A549 treated with dexamethasone at 1 μM for 4 hours (cell line): ENCODE measurements at places on chromosomes 1 and 21. TPM values are rescaled to one million over a fixed set of nuclear protein-coding genes. Genes with fewer than 3 reads are reported as not detected.

Gene UMODL1
- total RNA-seq, result not detected in 5 replicates

Gene PLXNA2
- total RNA-seq, result 2.6 to 5.0 TPM (median 4.6 TPM) in 5 replicates

Gene GPATCH4
- total RNA-seq, result 63.7 to 88.0 TPM (median 65.8 TPM) in 5 replicates

Gene SPATA21
- total RNA-seq, result 0.04 to 0.12 TPM (median 0.04 TPM) in 3 of 5 replicates, not detected in the others

Gene BCAN
- total RNA-seq, result 0.11 to 0.14 TPM in 2 of 5 replicates, not detected in the others

Gene KRTAP11-1
- 0.09 TPM in 1 of 5 replicates, not detected in the others for total RNA-seq

Gene GBP5
- total RNA-seq, result 0.01 to 0.08 TPM in 2 of 5 replicates, not detected in the others

Gene PRAMEF12
- not detected in 5 replicates for total RNA-seq

Gene NBPF9
- total RNA-seq, result 11.8 to 16.7 TPM (median 15.2 TPM) in 5 replicates

Gene MASP2
- 0.07 to 0.22 TPM (median 0.17 TPM) in 5 replicates for total RNA-seq

Gene CCT3
- 383 to 409 TPM (median 404 TPM) in 5 replicates for total RNA-seq

Gene OR13G1
- not detected in 5 replicates for total RNA-seq

Gene TRNP1
- 204 to 282 TPM (median 273 TPM) in 5 replicates for total RNA-seq

Gene TMEM125
- total RNA-seq, result 0.14 TPM in 1 of 5 replicates, not detected in the others

Gene TXNDC12
- total RNA-seq, result 32.3 to 43.7 TPM (median 35.7 TPM) in 5 replicates

Gene KRTAP8-1
- not detected in 5 replicates for total RNA-seq

Gene KCNE2
- total RNA-seq, result not detected in 5 replicates

Gene ELAPOR1
- total RNA-seq, result 0.26 to 0.75 TPM (median 0.33 TPM) in 5 replicates

Gene MYCL
- total RNA-seq, result 1.1 to 1.9 TPM (median 1.6 TPM) in 5 replicates

Gene OR14I1
- not detected in 5 replicates for total RNA-seq

Gene OVAAL
- total RNA-seq, result 0.09 to 0.46 TPM (median 0.18 TPM) in 5 replicates

Gene TNFRSF1B
- 0.52 to 0.77 TPM (median 0.64 TPM) in 5 replicates for total RNA-seq

Gene GUCA2B
- total RNA-seq, result 0.20 to 0.37 TPM (median 0.23 TPM) in 3 of 5 replicates, not detected in the others

Gene NMNAT2
- total RNA-seq, result 0.43 to 0.94 TPM (median 0.67 TPM) in 5 replicates

Gene RHBDL2
- total RNA-seq, result 1.9 to 2.3 TPM (median 2.2 TPM) in 5 replicates

Gene PDPN
- total RNA-seq, result not detected in 5 replicates

Gene TCHHL1
- not detected in 5 replicates for total RNA-seq

Gene FCAMR
- total RNA-seq, result 0.07 to 0.08 TPM in 2 of 5 replicates, not detected in the others

Gene ADAMTS1
- total RNA-seq, result 0.07 to 0.27 TPM (median 0.22 TPM) in 5 replicates

Gene PMVK
- total RNA-seq, result 41.4 to 44.4 TPM (median 42.1 TPM) in 5 replicates

Gene THRAP3
- 75.5 to 96.8 TPM (median 88.5 TPM) in 5 replicates for total RNA-seq

Gene TNFRSF25
- 1.6 to 4.5 TPM (median 3.2 TPM) in 5 replicates for total RNA-seq

Gene RBM11
- not detected in 5 replicates for total RNA-seq

Gene FMN2
- 3.2 to 4.3 TPM (median 3.6 TPM) in 5 replicates for total RNA-seq

Gene TRPM2
- total RNA-seq, result 6.5 to 9.8 TPM (median 7.8 TPM) in 5 replicates
